ENCODE measurements at places on chromosomes 4 and X.

DNA sequence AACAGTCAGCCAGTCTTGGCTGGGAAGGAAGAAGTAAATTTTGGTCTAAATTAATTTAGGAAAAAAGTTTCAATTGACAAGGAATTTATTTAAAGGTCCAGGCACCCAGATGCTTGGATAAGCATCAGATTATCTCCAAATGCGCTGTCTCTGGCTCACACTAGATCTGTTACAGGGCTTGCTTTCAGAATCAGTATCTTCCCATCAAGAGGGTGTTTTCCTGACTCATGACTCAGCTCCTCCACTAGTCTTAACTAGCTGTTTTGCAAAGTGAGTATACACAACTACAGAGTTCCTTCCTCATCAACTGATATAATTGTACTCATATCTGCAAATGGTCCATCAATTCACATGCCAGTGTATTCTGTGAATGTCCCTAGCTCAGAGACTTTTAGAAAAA is 482.1 kb upstream of the CPEB2 start:
- DNase-seq: no peak

- DNase-seq: no peak
These were observed 47.1 kb downstream of the SORBS2 start for GRCh38 chr4:185764876-185765275.

GRCh38 chr4:20592663-20593062 is 107.6 kb upstream of the PACRGL start:
- no peak for DNase-seq

- DNase-seq: no peak
These were observed 114.4 kb downstream of the PSAPL1 start for GRCh38 chr4:7320206-7320797.

DNA sequence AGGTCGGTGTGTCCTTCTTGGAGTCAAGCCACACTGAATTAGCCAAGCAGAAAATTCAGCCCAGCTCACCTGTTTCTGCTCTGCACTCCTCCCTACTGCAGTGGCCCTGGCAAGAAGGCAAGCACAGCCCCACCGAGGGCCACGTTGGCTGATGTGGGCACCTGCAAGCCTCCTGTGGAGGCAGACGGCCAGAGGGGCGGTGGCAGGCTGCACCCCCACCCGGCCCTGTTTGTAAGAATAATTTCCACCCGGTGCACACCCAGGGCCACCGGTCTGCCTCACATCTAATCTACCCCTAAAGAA is 18.8 kb downstream of the PPP2R2C start:
- peak; percentile 9 for DNase-seq

- no peak for DNase-seq
These were observed 503 bp upstream of the PDE5A start for GRCh38 chr4:119629142-119629471.

GRCh38 chr4:82373486-82373815 is 340 bp downstream of the HNRNPD start:
- no peak for DNase-seq

- DNase-seq: no peak
These were observed 342.7 kb upstream of the PABPC4L start for GRCh38 chr4:134544303-134544770.

- DNase-seq: no peak
These were observed 64.5 kb downstream of the STX18 start for GRCh38 chr4:4477391-4477790.

DNA sequence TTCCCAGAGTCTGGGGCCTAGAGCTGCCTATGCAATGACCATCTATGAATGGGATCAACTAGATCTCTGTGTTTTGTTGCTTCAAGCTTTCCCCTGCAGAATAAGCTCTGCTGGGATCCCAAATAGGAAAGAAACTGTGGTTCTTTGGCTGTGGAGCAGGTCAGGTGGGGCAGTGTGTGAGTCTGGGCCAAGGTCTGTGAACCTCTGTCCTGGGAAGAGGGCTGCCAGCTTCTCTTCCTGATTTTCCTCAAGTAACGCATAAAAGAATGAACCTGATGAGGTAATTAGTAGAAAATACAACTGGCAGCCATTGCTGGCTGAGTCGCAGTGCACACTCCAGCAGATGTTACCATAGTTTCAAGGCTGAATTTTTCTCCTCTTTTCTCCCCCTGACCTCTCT is 4.6 kb upstream of the PIN4 start:
- DNase-seq: no peak

GRCh38 chrX:40298572-40299479 is 201.1 kb upstream of the BCOR start:
- no peak for DNase-seq

- DNase-seq: peak; percentile 60
These were observed 772 bp downstream of the CYP4V2 start for GRCh38 chr4:186192066-186192612.

DNA sequence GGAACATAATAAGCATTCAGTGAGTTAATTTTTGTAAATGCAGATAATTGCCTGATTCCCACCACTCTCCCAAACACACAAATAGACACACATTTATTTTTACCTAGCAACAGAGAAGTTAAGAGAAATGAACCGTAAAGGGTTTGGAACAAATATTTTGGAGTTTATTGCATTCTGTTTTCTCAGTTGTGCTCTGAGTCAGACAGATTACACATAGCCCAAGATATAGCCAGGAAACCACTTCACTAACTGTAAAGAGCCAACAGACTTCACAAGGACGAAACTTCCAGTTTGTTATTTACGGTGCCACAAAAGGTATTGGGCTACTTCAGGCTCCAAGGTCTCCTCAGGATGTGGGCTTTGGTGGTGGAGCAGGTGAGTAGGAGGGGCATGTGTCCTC is 217.0 kb downstream of the BMPR1B start:
- DNase-seq: no peak

Measured in aorta (tissue), 5 donors.